Heart right ventricle (tissue), 16 donors: ENCODE measurements at places on chromosomes 2 and 18. TPM values are rescaled to one million over a fixed set of nuclear protein-coding genes. Genes with fewer than 3 reads are reported as not detected.

GRCh38 chr2:148875387-148876051, 492 bp downstream of the KIF5C start:
- no peak for DNase-seq

DNA sequence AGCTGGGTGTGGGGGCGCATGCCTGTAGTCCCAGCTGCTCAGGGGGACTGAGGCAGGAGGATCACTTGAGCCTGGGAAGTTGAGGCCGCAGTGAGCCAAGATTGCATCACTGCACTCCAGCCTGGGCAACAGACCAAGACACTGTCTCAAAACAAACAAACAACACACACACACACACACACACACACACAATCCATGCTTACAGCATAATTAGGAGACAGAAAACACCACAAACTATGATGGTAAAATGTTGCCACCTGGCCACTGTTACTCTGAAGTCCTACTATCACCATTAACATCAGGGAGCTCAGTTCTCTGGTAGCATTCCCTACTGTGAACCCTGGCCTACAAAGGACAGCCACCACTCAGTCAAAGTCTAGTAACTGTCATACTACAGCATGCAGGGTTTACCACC, 18.3 kb downstream of the DNPEP start:
- peak; percentile 51 for DNase-seq

TMEFF2 gene
- not detected for polyA plus RNA-seq

EDAR gene
- not detected for polyA plus RNA-seq

FAM98A gene
- polyA plus RNA-seq: 33.5 TPM

DNA sequence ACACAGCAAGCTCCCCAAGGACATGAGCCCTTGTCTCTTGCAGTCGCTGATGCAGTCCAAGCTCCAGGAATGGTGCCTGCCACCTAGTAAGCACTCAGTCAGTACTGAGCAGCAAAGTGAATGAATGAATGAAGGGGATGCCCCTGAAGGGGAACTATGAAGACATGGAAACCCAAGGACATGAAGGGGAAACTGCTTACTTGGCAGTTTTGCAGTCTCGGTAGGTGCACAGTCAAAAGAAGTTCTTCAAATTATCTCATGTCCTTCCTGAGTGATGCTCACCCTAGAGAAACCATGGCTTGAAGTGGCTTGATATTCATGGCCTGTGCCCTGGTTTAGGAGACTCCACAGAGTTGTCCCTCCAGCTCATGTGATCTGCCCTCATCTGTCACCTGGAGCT, 102.1 kb upstream of the DLX2 start:
- no peak for DNase-seq

TSPYL6 gene
- polyA plus RNA-seq: 0.22 TPM

DNA sequence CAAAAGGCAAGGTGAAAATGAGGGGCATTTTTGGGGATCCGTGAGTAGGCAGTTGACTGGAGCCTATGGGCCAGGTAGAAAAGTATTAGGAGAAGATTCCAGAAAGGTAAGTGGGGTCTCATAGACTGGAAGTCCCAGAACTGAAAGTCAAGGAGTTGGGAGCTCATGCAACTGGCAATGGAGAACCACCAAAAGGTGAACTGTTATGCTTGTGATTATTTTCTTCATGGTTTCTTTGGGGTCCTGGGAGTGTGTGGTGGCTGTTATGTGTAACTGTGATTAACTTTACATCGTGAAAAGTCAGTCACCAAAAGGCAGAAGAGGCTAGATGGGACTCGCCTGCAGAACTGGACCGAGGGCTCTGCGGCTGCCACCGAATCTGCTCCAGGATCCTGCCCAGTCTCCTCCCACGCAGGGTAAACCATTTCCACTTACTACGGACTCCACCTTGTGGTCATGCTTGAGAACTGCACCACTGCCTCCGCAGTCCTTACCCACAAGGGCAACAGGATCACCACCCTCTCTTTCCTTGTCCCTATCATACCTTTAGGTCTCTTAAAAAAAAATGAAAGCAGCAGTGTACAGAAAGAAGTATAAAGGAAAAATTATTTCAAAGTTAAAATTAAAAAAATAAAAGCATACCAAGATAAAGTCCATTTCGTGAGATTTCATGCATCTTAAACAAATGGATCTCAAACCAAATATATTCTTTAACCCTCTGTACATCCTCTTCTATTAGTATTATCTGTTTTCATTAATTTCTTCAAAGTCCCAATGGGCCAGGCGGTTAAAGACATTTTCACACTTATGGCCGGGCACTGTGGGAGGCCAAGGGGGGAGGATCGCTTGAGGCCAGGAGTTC, 15.6 kb upstream of the CEP68 start:
- peak; percentile 79 for DNase-seq

DNA sequence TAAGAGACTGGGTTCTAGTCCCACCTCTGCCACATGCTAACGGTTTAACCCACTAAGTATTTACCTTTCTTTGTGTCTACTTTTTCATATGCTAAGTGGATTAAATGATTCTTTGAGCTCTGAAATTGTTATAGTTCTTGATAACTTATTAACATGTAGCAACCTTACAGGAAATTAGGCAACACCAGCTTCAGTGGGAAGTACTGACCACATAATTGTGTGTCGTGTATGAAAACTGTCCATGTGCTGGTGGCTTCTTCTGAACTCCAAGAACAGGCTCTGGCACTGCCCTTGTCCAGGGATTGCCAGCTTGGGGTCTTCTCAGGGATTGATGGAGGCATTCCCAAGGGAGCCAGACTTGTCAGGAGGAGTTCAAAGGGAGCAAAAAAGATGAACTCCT, 427.7 kb downstream of the TGIF1 start:
- no peak for DNase-seq
